NCI-H774 (cell line): ENCODE measurements at places on chromosomes 7 and 10.

- no peak for DNase-seq
Observed at GRCh38 chr10:76086761-76087639, 655.6 kb downstream of the LRMDA start.

GRCh38 chr10:91775731-91776130, 22.5 kb upstream of the TNKS2 start:
- no peak for DNase-seq

DNA sequence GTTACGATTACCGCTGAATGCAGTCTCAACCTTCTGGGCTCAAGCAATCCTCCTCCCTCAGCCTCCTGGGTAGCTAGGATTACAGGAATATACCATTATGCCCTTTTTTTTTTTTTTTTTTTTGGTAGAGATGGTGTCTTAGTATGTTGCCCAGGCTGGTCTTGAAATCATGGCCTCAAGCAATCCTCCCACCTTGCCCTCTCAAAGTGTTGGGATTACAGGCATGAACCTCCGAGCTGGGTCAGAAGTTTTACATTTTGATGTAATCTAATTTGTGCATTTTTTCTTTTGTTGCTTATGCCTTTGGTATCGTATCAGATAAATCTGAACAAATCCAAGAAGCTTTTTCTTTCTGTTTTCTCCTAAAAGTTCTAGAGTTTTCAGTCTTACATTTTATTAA, 87.4 kb downstream of the EPC1 start:
- no peak for DNase-seq

- DNase-seq: no peak
Observed at GRCh38 chr7:2016021-2016631, 216.6 kb downstream of the MAD1L1 start.

- no peak for DNase-seq
Observed at GRCh38 chr7:122520971-122521555, 177.9 kb downstream of the RNF133 start.

GRCh38 chr10:120727001-120727400, 124.2 kb upstream of the WDR11 start:
- DNase-seq: no peak

- no peak for DNase-seq
Observed at GRCh38 chr10:119396709-119397071, 145.8 kb downstream of the RGS10 start.

DNA sequence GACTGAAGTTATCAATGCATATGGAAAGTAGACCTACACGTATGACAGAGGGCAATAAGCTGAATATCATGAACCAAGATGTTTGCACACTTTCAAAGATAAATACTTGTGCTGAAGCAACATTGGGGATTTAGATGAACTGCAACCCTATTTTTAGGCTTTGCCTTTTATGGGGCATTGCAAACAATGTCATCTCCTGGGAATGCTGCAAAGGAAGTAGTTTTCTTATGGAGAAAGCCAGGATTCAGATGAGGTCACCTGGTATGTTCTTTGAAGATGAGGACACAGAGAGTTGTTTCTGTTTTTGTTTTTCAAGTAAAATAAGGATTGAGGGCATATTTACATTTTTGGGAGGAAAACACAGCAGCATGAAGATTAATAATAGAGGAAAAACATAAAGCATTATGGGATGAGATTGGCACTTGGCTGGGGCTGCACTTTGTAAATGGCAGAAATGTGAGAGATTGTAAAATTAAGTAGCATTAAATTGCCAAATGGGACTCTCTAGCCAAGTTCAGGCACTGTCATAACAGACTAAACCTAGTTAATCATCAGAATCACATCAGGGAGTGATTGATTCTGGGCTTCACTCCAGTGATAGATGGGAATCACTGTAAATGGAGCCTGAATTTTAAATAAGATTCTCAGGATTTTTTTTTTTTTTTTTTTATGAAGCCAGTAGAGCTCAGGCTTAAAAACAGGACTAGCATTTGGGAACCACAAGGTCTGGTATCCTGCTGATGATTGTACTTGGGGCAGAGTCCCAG, 63.1 kb downstream of the MALRD1 start:
- DNase-seq: no peak

DNA sequence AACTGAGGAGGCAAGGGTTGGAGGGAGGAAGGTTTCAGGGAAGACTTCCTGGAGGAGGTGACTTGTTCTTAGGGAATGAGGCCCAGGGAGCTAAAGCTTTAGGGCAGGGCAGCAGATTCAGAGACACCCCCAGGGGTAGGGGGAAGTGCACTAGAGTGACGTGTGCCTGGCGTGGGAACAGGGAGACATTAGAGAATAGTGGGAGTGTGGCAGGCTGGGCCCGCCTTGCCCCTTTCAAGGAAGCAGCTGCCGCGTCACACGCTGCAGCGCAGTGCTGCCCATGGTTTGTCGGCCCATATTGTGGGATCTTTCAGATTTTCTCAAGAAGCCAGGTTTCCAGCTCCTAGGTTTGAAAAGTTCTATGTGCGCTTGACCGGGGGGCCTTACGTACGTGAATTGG, 139.4 kb downstream of the LHPP start:
- no peak for DNase-seq

DNA sequence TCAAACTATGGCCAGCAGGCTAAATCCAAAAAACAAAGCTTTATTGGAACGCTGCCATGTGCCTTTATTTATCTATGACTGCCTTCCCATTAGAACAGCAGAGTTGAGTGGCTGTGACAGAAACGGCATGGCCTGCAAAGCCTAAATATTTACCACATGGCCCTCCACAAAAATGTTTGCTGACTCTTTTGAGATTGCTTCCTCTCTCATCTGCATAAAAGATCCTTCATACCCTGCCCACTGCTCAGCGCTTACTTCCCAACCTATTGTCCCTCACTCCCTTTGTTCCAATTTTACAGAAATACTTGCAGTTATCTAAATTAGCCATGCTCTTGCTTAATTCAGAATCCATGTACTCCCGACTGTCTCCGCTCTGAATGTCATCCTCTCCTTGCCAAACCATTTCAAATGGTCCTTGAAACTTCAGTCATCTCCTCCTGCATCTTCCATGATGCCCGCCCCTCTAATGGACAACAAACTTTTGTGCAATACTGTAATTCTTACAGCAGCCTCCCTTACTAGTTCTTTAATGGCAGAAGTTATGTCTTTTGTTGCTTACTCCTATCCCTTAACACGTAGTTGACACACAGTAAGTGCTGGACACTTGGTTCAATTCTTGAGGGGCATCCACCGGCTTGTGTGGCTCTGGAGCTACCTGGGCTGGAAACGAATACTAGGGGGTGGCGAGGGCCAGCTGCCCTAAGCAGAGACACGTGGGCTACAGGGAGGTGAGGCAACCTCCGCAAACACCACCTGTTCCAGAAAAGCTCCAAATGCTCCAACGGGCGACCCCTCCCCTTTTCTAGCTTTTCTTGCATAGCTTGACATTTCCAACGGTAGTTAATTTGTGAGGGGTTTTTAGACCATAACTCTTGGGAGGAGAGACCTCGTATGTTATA, 832 bp downstream of the XRCC2 start:
- DNase-seq: peak; percentile 76

GRCh38 chr7:112266595-112267270, 60.2 kb downstream of the ZNF277 start:
- DNase-seq: no peak
